ENCODE measurements at places on chromosomes 1 and 21.

GRCh38 chr1:236699366-236699765 lies 13.1 kb downstream of the ACTN2 start:
- DNase-seq: no peak

DNA sequence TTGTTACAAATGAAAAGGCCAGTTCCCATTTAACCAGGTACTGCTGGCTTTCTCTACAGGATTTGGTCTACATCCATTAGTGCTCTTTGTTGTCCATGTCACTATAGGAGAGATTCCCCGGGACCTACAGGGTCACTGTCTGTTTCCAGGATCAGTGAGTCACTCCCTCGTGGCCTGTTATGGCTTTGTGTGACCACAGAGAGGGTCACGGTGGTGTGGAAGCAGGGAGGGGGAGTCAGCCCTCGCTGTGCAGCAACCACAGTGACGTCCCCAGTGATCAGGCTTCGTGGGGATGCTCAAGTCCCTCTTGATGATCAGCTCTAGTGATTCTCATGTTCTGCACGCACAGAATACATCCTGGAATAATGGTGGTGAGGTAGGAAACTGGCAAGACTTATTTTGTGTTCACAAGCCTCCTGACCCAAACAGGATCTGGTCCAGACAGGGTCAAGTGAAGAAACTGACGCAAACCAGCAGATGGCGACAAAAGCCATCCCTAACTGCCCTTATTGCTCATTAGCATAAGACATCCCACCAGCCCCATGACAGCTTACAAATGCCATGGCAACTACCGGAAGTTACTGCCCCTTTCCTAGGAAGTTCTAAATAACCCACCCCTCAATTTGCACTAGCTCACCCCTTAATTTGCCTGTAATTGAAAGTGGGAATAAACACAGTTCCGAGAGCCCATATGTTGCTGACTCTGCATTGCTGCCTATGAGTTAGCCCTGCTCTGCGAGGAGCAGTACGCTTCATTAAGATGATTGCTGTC lies 98.5 kb downstream of the DISC1 start:
- peak; percentile 71 for DNase-seq

GRCh38 chr21:41429925-41430491 lies 4.0 kb downstream of the MX1 start:
- no peak for DNase-seq

DNA sequence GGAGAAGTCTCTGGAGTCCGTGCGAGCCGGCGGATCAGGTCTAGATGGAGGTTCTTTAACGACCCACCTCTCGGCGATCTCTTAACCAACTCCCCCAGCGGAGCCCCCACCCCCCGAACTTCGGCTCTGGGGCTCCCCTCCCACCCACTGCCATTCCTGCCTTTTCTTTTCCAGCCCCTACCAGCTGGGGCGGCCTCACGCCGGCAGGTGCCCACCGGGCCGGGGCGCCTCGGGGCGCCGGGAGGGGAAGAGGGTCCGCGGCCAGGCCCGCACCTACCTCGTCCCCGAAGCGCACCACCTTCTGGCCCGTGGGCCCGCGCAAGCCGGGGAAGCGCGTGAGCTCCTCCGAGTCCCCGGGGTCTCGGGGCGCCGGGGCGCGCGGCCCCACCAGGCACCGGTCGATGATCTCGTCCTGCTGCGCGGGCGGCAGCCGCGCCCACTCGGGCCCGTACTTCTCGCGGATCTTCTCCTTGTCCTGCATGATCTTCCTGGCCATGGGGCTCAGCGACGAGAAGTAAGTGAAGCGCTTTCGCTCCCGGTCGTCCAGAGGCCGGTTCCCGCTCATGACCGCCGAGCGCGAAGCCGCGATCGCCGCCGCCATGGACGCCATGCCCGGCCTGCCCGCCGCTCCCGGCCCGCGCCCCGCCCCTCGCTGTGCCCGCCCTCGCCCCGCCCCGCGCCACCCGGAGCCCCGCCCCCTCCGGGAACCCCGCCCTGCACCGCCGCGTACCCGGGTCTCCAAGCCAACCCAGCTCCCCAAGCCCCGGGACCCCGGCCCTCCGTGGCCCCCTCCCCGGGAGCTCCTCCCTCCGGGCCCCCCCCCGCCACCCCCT lies at the start of gene C1orf198:
Gene C1orf198, minus strand, starts transcription at position 619 of the 833 bp plus-strand sequence. Its CDS starts 9 bp downstream, at position 610.
- DNase-seq: peak; percentile 55

GRCh38 chr1:209850342-209850979 lies 22.7 kb downstream of the UTP25 start:
- peak; percentile 20 for DNase-seq

DNA sequence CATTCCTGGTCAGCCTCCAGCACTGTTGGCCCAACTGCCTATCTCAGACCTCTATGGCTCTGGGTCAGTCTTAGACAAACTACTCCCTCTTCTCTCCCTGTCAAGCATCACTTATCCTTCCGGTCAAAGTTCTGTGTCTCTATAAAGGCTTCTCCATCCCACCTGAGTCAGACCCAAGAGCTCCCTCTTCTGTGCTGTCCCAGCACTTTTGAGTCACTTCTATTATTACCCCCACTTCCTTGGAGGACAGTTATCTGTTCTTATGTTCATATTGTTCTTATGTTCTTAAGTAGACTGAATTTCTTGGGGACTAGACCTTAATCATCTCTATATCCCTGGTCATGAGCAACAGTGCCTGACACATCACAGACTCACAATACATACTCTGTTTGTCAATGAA lies 29.2 kb upstream of the IL10 start:
- DNase-seq: no peak

- DNase-seq: no peak
These were observed 3901.2 kb downstream of the SRGAP2C start for GRCh38 chr1:125085720-125086591.

GRCh38 chr1:156751451-156751756 lies at the start of gene HDGF:
TSS of gene HDGF (minus strand) at chr1:156751675. CDS start at chr1:156751429, 246 bp downstream.
- no peak for DNase-seq

DNA sequence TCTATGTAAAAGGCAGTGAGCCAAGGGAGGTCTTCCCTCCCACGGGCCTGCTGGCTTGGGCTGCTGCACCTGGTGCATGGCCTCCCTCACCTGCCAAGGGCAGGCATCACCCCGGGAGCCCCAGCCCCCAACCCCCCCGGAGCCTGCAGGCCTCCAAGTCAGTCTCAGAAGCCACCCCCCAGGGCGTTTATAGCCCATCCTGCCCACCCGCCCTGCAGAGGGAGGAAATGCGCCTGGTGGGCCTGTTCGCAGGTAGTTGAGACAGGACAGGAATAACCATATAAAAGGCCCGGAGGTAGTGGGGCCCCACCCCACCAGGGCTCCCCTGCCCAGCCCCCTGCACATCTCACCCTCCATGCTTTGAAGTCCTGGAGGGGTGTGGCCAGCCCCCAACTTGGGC lies 18.2 kb upstream of the ARF1 start:
- DNase-seq: no peak

DNA sequence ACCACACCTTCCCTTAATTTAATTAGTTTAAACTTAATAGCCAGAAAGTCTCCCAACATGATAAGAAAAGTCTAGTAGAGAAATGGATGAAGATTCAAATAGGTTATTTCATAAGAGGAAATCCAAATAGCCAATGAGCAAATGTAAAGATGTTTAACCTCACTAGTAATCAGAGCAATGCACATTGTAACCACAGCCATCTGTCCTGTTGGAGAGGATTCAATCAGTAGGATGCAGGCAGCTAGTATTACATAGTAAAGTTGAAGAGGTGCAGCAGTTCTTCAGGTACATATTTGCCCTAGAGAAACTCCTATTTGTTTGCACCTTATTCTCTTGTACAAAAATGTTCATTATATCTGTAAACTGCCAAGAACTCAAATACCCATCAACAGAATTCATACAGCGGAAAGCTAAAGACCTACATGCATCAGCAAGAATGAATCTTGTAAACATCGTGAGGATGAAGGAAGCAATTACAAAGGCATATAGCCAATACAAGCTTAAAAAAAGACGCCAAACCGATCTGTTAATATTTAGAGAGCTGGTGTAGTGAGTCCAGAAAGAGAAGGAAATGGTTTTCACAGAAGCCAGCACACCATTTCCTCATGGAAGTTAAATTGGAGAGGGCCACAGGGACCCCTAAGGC lies 27.9 kb downstream of the DIP2A start:
- DNase-seq: no peak

GRCh38 chr1:57336793-57337192 lies 87.1 kb downstream of the DAB1 start:
- no peak for DNase-seq

GRCh38 chr21:43805275-43805800 lies 16.0 kb downstream of the RRP1 start:
- DNase-seq: peak; percentile 93

DNA sequence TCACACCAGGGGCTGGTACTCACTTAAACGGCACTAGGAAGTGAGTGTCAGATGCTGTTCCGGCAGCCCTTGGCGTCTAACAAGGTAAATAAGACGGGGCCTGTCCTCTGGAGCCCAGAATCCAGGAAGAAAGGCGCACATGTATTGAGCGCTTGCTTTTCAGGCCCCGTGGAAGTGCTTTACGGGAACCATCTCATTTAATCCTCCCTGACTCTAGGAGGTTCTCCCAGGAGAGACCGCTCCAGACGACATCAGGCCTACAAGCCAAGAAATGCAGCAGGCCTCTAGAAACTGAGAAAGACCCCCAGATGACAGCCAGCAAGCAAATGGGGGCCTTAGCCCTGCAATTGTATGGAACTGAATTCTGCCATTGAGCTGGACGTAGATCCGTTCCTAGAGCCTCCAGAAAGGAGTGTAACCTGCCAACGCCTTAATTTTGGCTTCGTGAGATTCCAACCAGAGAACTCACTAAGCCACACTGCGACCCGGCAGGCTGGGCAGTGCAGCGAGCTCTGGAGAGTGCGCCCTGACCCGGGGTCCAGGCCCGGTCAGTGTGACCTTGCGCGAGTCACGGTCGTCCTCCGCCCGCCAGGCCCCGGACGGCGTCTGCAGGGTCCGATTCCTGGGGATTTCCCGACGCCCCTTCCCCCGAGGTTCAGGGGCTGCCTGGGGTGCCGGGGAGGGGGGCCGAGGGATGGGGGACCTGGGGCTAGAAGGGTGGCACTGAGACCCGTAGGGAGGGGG lies 532 bp upstream of the MANEAL start:
- DNase-seq: no peak

GRCh38 chr21:41695513-41695912 lies 71.3 kb downstream of the RIPK4 start:
- DNase-seq: no peak

- DNase-seq: peak; percentile 61
These were observed 951 bp downstream of the GGPS1 start for GRCh38 chr1:235329139-235329902.

- no peak for DNase-seq
These were observed 29.7 kb upstream of the C8B start for GRCh38 chr1:56995414-56996100.

DNA sequence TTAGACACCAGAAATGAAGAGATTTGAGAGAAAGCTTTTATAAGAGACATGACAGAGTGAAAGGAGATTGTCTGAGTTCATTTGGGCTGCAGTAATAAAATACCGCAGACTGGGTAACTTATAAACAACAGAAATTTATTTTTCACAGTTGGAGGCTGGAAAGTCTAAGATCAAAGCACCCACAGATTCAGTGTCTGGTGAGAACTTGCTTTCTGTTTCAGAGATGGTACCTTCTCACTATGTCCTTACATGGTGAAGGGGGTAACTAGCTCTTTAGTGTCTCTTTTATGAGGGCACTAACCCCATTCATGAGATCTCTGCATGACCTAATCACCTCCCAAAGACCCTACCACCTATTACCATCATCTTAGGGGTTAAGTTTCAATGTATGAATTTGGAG lies 30.9 kb upstream of the FCRL4 start:
- DNase-seq: no peak

DNA sequence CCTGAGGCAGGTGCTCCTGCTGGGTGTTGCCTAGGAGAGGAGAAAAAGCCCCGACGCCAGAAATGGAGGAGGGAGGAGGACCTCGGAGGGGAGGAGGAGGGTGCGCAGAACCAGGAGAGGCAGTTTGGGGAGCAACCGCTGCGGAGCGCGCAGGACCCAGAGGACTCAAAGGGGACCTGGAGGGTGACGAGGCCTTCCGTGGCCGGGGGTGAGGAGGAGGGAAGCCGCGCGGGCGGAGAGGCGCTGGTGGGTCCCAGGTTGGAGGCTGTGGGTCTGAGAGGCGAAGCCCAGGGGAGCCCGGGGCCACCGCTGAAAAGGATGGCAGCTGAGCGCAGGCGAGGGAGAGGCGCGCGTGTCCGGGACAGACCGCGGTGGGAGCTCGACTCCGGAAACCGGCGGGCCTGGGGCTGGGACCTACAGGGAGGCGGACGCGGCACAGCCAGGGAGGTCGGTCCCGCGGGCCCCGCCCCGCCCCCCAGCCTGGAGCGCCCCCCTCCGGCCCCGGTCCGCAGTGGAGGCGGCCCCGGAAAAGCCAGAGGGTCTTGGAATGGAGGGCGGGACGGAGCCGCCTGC lies 15.1 kb downstream of the RNF223 start:
- no peak for DNase-seq

GRCh38 chr1:202281316-202282024 lies 60.3 kb downstream of the UBE2T start:
- DNase-seq: no peak

- DNase-seq: peak; percentile 37
These were observed 711 bp downstream of the GADD45A start for GRCh38 chr1:67685558-67686266.

- peak; percentile 77 for DNase-seq
These were observed 11.5 kb downstream of the MCL1 start for GRCh38 chr1:150567717-150568593.

DNA sequence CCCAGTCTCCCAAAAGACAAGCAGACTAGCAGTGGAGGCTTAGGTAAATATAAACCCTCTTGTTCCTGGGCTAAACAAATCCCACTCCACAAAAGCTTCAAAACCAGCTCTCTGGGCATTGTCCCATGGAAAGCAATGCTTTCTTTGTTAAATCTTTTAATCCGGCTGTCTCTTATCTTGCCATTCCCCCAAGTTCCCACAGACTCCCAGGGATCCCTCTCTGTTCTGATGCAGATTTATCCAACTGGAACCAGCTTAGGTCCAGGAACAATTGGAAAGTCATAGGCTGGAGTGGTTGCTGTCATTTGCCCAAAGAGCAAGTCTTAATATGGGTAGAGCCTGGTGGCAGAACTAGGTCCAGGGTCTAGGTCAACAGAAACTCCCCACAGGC lies 110.1 kb upstream of the ATP1A1 start:
- DNase-seq: no peak

DNA sequence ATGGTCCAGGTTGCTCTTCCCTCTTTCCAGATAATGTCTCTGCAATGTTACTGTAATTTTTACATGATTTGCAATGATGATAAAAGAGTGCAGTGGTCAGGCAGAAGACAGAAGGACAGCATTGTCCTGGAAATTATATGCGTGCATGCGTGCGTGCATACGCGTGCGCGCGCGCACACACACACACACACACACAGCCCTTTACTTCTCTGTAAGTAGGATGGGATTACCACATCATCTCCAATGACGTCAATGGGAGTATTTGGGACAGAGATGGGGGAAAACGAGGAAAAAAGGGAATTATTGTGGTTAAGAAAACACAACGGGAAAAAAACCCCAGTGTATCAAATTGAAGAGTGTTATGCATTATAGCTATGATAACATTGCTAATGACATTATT lies 99.7 kb downstream of the SPAG17 start:
- DNase-seq: no peak

DNA sequence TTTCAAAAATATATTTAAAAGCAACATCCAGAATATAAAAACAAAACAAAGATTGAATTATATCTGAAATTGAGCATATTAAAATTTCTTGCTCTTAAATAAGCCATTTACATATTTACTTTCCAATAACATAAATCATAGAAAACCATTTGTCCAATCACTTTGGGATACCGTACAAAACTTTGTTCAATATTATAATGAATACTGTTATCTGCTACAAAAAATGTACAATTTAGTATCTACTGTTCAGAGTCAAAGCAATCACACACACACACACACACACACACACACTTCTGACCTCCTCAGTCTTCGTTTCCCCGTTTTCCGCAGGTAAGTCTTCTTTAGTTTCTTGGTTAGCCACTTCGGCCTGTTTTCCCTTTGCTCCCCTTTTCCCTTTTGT lies 4.0 kb downstream of the HMGN1 start:
- DNase-seq: no peak

Data from inflammatory macrophage treated with lipopolysaccharide for 4 hours (primary cell).